ENCODE measurements at places on chromosomes 4 and X.

DNA sequence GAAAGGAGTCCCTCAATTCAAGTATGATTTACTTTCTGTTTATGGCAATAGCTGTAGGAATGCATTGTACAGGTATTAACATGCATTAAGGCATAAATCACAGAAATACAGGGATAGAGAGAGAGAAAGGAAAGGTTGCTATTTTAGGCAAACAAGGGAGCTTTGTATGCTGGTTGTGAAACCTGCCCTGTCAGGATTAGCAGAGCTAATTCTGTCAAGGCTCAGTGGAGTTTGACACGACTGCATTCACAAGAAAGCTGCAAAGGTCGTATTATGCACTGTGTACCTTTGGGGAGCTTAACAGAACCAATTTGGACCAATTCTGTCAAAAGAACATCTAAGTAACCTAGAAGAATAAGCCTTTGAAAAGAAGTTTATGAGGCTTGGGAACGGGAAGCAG is 239.3 kb downstream of the GRIA2 start:
- no peak for DNase-seq

DNA sequence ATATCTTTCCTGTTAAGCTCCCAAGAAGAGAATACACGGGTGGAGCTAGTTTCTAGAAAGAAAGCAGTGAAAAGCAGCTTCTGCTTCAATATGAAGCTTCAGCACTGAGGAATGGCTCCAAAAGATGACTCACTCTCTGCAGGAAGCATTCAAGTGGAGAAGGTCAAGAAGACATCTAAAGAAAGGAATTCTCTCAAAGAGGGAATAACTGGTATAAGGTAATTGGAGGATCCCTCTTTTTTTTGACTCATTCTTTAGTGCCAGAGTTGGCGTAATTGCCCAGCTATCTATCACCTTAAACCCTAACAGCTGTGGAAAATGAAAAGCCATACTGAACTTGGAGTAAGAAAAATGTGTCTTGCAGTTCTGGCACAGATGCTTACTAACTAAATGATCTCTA is 3.5 kb downstream of the EDA2R start:
- no peak for DNase-seq

DNA sequence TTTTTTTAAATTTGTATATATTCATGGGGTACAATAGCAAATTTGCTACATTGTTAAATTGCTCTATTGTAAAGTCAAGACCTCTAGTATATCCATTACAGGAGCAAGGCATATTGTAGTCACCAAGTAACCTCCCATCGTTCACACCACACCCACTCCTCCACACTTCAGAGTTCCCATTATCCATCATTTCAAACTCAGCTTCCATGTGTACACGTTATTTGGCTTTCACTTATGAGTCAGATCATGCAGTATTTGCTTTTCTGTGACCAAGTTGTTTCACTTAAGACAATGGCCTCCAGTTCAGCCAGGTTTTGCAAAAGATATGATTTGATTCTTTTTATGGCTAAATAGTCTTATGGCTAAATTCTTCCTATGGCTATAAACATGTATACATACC is 2614.2 kb downstream of the PCDH7 start:
- DNase-seq = no peak

- DNase-seq = no peak
Observed at GRCh38 chr4:185437809-185438208, 12.0 kb upstream of the UFSP2 start.

GRCh38 chr4:187276736-187277408 is 553.2 kb upstream of the FAT1 start:
- no peak for DNase-seq

GRCh38 chr4:38313999-38314561 is 349.9 kb upstream of the KLF3 start:
- no peak for DNase-seq

GRCh38 chr4:8266088-8266487 is 3.5 kb upstream of the HTRA3 start:
- DNase-seq = no peak

GRCh38 chr4:112550728-112551127 is 34.7 kb upstream of the NEUROG2 start:
- no peak for DNase-seq

DNA sequence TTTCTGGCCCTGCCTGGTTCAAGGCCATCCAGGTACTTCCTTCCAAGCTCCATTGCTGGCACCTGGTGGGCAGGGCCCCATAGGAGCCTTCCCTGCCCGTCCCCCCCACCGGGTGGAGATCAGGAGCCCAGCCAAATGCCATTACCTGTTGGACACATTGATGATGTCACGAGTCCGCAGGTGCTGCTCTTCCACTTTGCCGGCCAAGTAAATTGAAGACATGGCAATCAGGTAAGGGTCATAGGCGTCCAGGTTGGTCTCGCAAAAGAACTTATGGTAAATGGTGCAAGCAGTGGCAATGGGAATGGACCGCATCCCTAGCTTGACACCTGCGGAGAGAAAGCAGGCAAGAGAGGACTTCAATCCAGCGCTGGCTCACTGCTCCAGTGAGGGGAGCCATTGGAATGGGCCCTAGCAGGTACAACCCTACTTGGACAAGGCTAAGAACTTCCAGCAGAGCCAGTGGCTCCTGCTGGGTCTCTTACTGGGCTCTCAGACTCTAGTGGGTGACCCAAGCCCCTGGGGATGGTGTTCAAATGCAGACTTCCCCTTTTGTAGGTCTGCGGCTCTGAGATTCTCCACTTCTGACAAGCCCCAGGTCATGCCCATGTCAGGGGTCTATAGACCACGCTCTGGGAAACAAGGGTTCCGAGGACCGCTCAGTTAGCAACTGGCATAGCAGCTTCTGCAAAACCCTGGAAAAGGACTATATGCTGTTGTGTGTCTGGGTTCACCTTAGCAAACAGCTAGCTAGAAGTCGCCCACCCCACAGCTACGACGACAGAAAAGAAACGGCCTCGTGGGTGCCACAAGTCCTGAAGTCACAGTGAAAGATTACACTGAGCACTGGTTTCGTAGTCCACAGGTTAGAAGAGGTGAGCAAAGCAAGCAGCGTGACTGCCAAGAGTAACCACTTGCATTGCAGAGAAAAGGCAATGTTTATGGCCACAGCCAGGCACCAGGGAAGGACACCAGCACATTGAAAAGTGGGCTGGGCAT is 2.8 kb downstream of the CCNQ start:
- DNase-seq = no peak

- DNase-seq = no peak
Observed at GRCh38 chr4:185587427-185588161, 52.3 kb upstream of the PDLIM3 start.

DNA sequence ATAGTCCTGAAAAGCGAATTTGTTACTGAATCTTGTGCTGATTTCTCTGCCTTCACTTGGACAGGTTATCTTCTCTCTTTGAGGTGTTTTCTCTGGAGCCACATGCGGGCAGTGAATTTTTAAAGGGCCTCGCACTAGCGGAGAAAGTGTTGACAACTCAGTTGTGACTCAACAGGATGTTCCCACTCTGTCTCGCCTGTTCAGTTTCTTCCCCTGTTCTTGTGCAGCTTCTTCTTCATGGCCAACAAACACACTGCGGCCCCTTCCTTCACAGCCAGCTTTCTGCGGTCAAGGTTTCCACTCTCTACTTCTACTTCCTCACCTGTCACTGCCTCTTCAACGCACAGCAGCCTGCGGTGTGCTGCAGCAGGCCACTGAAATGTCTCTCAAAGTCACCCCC is 1.1 kb upstream of the SHROOM4 start:
- no peak for DNase-seq

- no peak for DNase-seq
Observed at GRCh38 chrX:133444196-133444595, 28.9 kb upstream of the GPC4 start.

DNA sequence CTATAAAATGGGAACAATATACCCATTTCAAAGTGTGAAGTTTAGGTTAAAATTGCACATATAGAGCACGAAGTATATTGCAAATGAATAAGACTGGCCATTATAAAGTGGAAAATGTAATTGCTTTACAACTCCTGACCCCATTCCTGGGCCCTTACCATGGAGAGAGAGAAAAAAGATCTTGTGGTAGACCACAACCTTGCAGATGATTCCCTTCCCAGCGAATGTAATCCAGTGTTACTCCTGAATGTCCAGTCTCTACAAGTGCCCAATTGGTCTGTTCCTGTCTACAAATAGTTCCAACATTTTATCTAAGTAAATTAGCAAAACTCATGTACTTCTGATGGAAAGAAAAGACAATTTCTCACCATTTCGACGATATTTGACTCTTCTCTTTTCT is 184.1 kb upstream of the LNX1 start:
- no peak for DNase-seq

- DNase-seq = peak; percentile 49
Observed at GRCh38 chrX:39470588-39471407, 627.0 kb downstream of the BCOR start.

- no peak for DNase-seq
Observed at GRCh38 chr4:130359542-130359941, 1263.6 kb downstream of the C4orf33 start.

GRCh38 chr4:61201561-61201960 is 1.4 kb downstream of the ADGRL3 start:
- DNase-seq = peak; percentile 40

- no peak for DNase-seq
Observed at GRCh38 chr4:105967058-105967658, 71.9 kb downstream of the NPNT start.

DNA sequence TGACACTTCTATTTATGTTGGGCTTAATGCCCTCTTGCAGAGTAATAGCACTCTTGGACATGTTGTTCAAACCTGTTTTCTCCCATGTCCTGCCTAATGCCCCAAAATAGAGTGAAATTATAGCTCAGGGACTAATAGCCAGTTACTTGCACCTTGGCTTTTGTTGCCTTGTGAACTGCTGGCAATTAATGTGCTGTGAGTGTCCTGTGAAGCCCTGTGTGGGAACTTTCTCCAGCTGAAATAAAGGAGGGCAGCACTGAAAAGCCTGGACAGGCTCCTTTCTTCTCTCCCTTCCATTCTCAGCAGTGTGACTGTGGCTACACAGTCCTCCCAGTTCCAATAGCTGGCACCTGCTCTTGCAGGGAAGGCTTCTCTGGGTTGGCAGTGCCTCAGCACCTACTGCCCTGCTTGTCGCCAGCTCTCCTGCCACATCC is 72.4 kb downstream of the DCLK2 start:
- peak; percentile 2 for DNase-seq

DNA sequence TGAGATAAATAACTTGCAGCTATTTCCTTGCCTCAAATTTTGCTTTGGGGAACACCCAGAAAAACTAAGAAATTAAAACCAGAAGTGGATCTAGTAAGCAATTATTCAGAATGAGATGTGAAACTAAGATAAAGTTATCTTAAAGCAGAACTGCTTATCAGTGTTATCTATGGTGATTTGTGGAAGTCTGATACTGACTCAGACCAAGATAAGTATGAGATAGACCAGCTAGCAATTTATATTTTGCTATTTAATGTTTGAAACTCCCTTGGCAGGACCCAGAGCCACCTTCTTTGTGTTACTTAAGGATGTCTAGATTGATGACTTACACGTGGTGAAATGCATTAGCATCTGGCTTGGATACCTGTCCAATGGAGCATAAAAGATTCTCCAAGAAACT is 368.1 kb downstream of the EPHA5 start:
- DNase-seq = no peak

DNA sequence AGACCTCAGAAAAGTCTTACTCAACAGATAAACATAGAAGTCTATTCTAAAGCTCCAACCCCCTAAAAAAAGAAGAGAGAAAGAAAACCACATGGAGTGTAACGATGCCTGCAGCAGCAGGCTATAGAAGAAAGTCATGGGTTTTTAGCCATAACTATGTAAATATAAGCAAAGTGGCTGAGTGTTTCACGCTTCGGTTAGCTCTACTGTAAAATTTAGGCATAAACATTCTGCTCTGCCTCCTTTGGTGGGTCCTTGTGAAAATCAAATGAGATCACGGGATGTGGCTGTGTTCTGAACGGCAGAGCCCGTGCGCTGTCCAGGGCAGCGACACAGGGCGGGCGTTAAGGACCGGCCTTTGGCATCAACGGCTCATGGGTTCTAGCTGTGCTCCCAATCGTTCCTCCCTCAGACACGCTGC is 78.4 kb downstream of the IRF2 start:
- no peak for DNase-seq

GRCh38 chrX:131217989-131218388 is 71.1 kb downstream of the IGSF1 start:
- no peak for DNase-seq

DNA sequence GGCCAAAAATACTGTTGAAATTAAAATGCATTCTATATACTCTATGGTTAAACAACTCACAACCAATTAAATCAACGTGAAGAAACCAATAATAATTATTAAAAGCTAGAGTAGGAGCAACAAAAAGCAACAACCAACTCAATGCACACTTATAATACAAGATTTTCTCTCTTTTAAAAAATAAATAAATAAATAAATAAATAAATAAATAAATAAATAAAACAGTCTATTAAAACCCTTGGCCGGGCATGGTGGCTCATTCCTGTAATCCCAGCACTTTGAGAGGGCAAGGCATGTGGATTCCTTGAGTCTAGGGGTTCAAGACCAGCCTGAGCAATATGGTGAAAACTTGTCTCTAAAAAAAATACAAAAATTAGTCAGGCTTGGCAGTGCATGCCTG is 62.7 kb downstream of the ENOX2 start:
- DNase-seq = no peak

DNA sequence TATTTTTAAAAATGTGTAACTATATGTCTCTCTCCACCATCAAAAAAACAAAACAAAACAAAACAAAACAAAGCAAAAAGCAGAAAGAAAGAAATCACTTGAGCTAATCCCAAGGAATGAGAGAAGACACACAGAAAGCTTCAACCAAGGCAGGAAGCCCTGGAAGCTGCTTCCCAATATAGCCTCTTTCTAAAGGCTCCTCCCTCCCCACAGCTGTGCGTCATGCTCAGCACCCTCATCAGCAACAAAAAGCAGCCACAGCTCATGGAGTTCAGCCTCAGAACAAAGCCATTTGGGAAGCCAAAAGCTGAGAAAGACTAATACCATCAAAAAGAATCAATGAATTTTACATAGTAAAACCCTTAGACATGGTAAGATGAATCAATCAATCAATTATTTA is 501.6 kb upstream of the SMIM31 start:
- no peak for DNase-seq

All from NCI-H1092 (cell line).